ENCODE measurements at places on chromosomes 13 and 19.

DNA sequence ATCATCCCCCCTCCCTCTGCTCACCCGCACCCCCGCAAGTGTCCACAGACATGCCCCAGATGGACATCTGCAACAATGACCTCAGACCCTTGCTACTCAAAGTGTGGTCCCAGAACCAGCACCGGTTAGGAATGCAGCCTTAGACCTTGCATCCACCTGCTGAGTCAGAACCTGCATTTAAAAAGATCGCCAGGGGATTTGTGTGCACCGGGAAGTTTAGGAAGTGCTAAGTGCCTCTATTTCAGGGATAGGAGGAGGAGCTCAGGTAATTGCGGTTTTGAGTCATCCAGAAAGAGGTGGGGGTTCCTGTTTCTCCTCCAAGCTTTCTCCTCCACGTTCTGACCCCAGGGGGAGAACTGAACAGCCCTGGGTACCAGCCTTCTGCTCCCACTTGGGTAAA lies 46.2 kb downstream of the CACNA1A start:
- no peak for DNase-seq

GRCh38 chr13:114148521-114148855 lies 16.1 kb upstream of the RASA3 start:
- no peak for DNase-seq

- no peak for DNase-seq
Observed at GRCh38 chr19:7722231-7722651, 9.7 kb downstream of the CLEC4G start.

GRCh38 chr19:39677961-39678889 lies 22.5 kb downstream of the LGALS16 start:
- peak; percentile 65 for DNase-seq

DNA sequence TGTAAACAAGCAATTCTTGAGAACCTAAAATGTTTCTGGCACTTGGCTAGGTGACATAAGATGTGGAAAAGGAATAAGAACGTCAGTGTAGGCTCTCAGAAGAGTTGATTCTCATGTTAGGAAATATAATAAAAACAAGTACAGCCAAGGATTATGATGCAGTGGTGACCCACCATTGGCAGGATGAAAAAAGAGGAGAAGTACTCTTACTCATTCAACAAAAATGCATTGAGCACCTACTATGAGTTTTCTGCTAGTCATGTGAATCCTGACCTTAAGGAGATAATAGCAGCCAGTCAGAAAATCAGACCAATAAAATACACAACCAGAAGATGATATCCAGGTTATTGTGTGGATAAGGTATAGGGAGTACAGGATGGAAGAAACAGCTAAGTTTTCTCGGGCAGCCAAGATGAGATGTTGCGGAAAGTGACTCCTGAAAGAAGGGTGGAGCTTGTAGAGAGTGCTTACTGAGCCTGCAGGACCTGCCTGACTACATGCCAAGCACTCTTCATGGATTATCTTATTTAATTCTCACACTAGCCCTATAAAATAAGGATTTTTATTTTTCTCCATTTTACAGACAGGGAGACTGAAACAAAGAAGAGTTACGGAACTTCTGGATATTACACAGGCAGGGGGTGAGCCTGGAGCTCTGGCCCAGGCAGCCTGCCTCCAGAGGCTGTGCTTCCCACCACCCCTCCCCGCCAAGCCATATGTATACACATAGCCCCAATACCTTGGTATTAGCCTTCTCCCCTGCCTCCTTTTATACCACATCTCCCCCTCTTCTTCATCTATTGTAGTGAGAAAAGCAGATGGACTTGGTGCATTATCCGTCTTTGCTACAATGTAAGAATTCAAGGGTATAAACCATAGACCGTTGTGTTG lies 58.0 kb downstream of the TGDS start:
- peak; percentile 69 for DNase-seq

DNA sequence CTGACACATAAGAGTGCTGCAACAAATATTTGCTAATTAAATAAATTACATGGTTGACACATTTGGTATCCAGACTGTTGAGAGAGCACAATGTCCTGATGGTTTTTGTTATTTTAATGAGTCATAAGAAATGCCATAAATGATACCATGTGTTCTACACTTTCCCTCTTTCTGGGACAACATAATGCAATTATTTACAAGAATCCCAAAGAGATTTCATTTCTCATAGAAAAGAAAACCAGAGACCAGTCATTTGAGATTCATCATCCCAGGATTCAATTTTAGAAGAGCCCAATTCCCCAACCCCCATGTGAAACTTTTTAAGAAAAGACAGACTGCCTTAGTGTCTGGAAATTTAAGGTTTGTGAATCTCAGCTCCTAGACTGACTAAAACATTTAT lies 399.6 kb downstream of the DCT start:
- no peak for DNase-seq

- peak; percentile 64 for DNase-seq
Observed at GRCh38 chr13:44668688-44669087, 92.6 kb upstream of the TSC22D1 start.

GRCh38 chr19:2180114-2180513 lies 16.4 kb downstream of the DOT1L start:
- DNase-seq = no peak

All from PC-9 (cell line).